Activated CD8-positive, alpha-beta memory T cell treated with anti-CD3 and anti-CD28 coated beads for 1 hour (primary cell): ENCODE measurements at places on chromosomes 3 and 15.

DNA sequence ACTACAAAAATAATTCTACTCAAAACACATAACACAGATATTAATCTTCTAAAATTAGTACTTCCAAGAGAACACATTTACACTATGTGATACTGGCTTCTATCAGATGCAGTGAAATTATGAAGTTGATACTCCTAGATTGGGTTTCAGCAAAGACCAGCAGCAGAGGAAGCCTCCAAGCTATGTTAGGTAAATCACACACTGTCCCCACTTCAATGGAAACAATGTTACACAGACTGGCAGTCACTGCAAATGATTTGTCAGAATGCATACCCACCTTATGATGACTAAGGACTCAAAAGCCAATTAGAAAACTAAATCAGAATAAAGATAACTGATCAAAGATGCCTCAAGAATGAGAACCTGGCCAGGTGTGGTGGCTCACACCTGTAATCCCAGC is 90.1 kb upstream of the MYO5C start:
- no peak for DNase-seq

GRCh38 chr15:92805080-92805690 is 94.9 kb upstream of the CHD2 start:
- DNase-seq = no peak

- DNase-seq = no peak
Measured at GRCh38 chr15:40413036-40413435, 7.4 kb downstream of the IVD start.

DNA sequence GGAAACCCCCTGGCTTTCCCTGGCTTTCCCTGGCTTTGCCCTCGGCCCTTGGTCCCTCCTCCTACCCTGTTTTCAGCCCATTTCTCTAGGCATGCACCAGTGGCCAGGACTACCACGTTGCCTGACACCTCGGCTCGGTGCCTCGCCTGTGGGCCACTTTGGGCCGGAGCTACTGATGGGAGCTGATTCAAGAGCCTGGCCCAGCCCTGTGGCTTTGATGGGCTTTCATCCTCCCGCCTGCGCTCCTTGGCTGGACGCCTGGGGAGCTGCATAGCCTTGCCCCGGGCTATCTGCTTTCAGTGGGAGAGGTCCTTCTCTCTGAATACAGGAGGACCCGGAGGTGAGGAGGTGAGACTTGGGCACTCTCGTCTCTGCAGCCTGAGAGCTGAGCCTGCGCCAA is 192.7 kb upstream of the HES1 start:
- DNase-seq = no peak

- no peak for DNase-seq
Measured at GRCh38 chr3:192068464-192069254, 607.7 kb downstream of the PYDC2 start.

DNA sequence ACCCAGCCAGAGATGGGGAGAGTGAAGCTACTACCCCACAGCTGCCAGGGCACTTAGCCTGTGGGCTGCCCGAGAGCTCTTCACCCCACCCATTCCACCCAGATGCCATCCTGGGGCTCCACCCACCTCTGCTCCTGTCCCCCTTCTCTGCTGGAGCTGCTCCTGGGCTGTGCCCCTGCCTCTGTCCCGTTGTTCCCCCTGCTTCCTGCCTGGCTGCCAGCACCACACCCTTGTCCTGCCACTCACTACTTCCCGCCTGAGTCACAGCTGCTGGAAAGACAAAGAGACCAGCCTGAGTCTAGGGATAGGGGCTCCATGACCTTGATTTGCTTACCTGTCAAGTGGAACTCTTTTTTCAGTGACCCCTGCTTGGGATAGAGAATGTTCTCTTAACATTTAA is 12.4 kb downstream of the GNAI2 start:
- no peak for DNase-seq

DNA sequence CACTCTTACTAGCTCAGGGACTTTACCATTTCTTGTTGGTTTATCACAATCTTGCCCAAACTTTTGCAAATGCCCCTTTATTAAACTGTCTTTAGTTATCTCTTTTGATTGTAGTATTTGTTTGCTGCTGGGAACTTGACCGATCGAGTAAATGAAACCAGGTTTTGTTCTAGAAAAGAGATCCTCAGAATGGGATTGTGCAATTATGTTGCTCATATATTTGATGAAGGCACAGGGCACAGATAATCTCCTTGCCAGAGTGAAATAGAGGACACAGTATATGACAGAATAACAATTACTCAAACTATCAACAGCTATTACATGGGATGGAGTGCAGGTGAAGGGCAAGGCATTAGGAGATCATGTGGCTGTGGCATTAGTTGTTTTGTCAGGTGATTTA is 216.6 kb upstream of the RASGRP1 start:
- DNase-seq = no peak

DNA sequence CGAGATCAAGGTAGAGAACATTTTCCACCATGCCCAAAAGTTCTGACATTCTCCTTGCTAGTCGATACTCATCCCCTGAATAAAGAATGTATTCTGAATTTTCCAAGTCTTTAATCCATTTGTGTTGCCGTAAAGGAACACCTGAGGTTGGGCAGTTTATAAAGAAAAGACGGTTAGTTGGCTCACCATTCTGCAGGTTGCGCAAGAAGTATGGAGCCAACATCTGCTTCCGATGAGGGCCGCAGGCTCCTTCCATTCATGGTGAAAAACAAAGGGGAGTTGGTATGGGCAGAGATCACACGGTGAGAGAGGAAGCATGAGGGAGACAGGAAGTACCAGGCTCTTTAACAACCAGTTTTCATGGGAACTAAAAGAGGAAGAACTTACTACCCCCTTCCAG is 121.2 kb downstream of the DCLK3 start:
- no peak for DNase-seq

DNA sequence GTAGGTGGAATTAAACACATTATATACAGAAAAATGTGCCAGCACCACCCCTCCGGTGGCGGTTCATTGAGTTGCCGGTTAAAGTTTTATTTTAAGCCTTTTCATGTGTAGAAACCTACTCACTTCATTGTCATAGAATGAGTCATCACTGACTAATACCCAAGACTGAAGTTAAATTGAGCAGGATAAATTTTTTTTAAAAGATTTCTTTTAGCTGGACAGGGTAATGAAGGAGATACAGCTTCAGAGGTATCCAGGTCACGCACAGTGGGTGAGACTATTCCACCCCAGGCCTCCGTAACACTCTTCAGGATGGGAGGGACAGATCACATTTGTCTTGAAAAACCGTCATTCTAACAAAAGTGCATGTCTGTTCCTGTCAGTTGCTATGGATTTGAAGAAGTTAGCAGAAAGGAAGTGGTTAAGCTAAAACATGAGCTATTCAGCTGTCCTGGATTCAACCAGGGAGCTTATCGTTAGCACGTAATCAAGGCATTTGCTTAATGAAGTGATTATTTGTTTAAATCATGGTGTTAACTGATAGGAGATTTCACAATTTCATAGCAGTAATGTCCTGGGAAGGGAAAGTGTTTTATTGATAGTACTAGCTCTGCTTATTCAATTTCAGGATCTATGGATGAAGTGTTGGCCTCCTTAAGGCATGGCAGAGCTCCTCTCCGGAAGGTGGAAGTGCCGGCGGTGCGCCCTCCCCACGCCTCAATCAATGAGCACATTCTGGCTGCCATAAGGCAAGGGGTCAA is 23.4 kb downstream of the WHAMM start:
- DNase-seq = no peak

GRCh38 chr3:59451800-59452746 is 402.2 kb upstream of the CFAP20DC start:
- DNase-seq = no peak

DNA sequence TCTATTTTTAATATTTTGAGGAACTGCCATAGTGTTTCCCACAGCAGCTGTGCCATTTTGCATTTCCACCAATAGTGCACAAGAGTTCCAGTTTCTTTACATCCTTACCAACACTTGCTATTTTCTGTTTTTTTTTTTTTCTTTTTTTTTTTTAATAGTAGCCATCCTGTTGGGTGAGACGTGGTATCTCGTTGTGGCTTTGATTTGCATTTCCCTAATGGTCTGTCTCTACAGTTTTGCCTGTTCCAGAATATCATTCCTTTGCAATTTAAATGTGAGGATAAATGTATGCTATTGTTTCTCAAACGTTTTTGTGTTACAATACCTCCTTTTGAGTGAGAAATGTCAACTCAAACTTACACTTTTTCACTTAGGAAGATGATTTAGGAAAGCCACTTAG is 22.4 kb downstream of the RCN2 start:
- DNase-seq = no peak

DNA sequence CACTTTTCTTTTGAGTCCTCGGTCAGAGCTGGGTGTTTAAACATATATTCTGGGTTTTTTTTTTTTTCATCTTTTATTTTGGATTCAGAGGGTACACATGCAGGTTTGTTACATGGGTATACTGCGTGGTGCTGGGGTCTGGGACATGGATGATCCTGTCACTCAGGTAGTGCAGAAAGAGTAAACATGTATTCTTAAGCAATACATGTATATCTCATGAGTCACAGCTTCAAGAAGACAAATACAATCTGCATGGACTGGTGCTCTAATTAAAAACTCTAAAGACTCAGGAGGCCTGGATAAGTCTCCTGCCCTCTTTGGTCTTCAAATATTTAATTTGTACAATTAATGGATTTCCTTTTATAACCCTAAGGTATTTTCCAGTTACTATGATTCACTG is 50.6 kb upstream of the PHLDB2 start:
- no peak for DNase-seq

DNA sequence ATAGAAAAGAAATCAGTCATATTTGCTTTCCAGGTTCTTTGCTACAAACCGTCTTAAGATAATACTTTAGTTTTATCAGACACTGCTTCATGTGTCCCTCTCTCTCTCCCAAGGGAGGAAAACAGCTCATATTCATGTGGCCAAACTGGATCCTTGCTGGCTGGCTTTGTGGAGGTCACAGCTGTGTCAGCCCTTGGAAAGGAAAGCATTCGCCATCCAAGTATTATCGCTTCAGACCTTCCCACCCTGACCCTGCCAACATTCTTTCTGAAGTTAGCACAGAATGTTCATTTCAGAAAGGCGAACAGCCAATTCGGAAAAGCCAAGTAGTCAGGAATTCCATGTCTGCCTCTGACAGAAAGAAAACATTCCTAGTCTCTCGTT is 213.6 kb downstream of the FEZF2 start:
- DNase-seq = no peak

DNA sequence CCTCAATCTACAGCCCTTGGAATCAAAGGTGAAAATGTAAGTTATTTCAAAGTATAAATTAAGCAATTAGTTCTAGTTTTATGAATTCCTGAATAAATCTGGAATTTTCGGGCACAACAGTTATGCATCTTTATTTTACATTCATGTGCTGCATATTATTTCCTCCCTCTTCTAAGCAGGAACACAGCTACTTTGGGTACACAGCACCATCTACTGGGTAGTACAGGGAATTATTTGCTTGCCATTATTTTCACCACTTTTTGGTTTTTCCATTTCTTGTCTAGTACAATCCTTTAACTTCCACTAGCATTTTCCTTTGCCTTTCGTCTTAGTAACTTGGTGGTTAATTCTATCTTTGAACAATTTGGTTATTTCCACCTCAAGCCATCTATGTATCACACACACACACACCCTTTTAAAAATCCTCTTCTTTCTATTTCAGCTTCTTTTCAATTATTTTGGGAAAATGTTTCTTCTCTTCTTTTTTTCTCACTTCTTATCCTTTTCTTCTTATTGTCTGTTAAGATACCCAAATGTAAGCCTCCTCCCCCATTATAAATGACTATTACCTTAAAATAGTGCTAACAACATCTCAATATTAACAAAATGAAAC is 451.0 kb downstream of the MFSD1 start:
- no peak for DNase-seq

DNA sequence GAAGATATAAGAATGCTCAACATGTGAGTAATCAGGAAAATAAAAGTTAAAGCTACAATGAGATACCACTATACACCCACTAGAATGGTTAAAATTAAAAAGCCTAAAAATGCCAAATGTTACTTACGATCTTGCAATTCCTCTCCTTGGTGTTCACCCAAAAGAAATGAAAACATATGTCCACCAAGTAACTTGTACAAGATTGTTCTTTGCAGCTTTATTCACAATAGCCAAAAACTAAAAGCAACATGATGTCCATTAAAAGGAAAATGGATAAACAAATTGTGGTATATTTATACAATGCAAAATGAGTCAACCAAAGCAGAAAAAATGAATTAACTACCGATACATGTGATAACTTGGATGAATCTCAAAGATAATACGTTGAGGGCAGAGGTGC is 301.6 kb upstream of the THBS1 start:
- DNase-seq = no peak

DNA sequence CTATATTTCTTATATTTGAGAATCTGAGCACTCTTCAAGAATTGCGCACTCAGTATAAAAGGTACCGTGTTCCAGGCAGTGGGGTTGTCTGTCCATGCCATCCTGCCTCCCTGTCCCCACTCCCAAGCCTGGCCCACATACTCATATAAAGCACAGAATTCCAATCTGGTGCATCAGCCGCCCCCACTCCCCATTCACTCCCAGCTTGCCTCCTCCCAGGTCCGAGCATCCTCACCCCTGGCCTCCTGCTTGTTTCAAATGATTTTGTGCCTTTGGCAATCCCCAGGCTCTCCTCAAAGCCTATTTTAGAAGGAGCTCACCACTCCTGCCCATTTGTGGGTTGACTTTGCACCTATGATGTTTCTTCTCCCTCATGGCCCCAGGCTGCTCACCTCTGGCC is 22.2 kb upstream of the IGF1R start:
- no peak for DNase-seq

GRCh38 chr3:43410592-43410991 is 124.3 kb downstream of the SNRK start:
- DNase-seq = no peak

GRCh38 chr3:66037330-66037985 is 1.3 kb downstream of the MAGI1 start:
- DNase-seq = no peak

GRCh38 chr3:3053974-3054373 is 56.2 kb downstream of the IL5RA start:
- DNase-seq = no peak

GRCh38 chr3:57755368-57755675 is 787 bp upstream of the SLMAP start:
- no peak for DNase-seq

DNA sequence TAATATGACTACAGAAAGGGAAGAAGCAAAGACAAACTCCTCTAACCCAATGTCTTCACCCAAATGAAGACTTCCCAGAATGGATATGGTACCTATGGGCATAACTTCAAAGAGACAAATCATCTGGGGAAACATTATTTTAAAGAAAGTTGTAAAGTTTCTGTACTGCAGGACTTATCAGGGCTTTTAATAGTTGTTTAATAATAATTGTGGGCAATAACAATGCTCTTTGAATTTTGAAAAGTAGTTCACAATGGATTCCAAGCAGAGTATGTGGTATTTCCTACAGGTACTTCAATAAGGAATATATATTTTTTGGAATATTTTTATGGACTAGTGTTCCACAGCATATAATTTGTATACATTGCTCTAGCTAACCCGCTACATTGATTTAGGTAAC is 503.1 kb downstream of the MCTP2 start:
- DNase-seq = no peak

GRCh38 chr15:90131848-90132247 is 29.6 kb upstream of the IDH2 start:
- no peak for DNase-seq

- DNase-seq = no peak
Measured at GRCh38 chr3:140152851-140153639, 218.1 kb downstream of the CLSTN2 start.

GRCh38 chr3:94101860-94102259 is 39.0 kb downstream of the NSUN3 start:
- DNase-seq = no peak
